Sigmoid colon (tissue), 7 donors: ENCODE measurements at places on chromosomes 5 and 9. TPM values are rescaled to one million over a fixed set of nuclear protein-coding genes. Genes with fewer than 3 reads are reported as not detected.

The KCNIP1 gene
- 2.8 TPM for total RNA-seq

- no peak for DNase-seq
These were observed 781.2 kb downstream of the MTRR start for GRCh38 chr5:8650186-8650585.

DNA sequence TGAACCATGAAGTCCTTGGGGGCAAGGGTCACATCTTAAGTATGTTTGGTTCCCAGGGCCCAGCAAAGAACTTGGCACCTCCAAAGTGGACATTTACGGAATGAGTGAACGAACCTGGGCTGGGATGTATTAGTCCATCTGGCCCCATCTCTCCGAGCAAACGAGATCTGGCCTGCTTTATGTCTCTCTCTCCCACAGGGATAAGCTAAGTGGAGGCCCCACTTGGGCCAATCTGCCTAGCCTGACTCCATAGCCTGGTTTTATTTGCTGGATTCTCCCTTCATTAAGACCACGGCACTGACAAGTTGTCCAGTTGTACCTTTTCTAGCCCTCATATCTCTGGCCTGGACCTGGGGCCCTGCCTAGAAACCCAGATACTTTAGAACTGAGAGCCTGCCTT, 2.1 kb downstream of the TTLL11 start:
- DNase-seq = no peak

DNA sequence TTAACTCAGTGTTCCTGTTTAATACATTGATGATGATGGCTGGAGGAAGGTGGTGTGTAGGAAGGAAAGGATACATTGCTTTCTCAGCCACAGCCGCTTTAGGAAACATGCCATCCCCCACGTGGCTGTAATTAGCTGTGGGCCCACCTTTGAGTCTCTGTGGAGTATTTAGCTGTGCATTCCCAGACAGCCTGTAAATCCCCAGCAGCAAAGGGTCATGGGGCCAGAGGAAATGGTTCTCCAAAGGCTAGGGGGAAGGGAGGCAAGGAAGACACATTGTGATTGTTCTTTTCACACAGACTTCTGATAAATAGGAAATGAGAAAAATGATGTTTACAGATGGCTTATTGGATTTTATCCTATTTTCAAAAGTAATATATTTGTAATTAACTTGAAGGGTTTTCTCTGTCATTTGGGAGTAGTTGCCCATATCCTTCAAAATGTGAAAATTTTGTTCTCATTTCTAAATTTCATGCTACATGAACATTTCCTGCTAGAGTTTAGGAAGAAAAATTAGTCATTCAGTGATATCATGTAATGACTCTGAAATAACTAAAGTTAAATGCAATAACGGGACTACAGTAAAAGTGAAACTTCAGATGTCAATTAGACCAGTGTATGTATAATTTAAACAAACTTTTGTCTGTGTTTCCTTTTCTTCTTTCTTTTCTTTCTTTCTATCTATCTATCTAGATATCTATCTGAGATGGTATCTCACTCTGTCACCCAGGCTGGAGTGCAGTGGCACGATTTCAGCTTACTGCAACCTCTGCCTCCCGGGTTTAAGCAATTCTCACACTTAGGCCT, 24.3 kb upstream of the F2R start:
- DNase-seq = no peak

- no peak for DNase-seq
These were observed 18.8 kb upstream of the SLC6A3 start for GRCh38 chr5:1464096-1464446.

GRCh38 chr5:151257731-151258181, 4.8 kb downstream of the GM2A start:
- DNase-seq = no peak

DNA sequence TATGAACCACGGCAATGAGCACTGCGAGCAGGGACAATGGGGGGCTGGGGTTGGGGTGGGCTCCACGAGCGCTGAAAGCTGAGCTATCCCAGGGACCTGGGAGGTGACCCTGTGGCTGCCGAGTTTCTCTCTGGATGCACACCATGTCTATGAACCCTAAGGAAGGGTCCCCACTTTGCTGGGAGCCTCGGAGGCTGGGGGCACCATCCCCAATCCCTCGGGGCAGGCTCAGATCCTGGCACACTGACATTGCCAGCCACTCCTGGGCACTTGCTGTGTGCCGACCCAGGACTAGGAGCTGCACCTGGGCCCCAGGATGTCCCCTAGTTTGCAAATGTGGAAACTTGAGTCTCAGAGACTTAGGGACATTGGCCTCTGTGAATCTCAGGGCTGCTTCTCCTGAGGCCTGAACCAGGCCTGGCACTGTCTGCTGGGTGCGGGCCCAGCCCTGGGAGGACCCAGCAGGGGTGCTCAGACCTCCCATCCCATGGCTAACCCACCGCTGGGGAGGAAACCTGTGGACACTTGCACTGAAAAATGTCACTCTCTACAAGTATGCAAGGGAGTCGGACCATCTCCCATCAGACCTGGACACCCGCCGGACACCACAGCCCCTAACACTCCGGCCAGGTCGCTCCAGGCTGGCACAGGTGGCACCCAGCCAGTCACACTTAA, 13.0 kb upstream of the CAMSAP1 start:
- peak; percentile 25 for DNase-seq
